Erythroblast (primary cell): ENCODE measurements at places on chromosomes 6 and 20.

DNA sequence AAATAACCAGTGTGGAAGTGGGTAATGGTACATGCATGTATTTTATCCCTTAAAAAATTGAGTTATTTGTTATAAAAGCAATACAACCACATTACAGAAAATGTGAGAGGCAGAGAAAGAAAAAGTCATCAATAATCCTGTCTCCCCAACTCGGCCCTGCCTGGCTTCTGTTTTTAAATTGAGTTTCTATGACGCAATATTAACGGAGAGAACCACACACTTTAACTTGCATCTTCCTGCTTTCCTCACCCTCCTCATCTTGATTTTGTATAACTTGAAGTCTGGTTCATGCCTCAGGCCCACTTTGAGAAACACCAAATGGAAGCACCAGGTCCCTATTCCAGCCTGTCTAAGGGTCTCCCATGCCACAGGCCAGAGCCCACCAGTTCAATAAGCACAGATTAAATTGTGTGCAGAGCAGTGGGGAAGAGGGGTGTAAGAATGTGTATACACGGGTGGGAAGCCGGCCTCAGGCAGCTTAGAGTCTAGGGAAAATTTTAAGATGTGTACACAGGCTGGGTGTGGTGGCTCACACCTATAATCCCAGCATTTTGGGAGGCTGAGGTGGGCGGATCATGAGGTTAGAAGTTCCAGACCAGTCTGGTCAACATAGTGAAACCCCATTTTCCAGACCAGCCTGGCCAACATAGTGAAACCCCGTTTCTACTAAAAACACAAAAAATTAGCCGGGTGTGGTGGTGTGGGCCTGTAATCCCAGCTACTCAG lies 15.9 kb downstream of the KCNK5 start:
- DNase-seq = no peak

DNA sequence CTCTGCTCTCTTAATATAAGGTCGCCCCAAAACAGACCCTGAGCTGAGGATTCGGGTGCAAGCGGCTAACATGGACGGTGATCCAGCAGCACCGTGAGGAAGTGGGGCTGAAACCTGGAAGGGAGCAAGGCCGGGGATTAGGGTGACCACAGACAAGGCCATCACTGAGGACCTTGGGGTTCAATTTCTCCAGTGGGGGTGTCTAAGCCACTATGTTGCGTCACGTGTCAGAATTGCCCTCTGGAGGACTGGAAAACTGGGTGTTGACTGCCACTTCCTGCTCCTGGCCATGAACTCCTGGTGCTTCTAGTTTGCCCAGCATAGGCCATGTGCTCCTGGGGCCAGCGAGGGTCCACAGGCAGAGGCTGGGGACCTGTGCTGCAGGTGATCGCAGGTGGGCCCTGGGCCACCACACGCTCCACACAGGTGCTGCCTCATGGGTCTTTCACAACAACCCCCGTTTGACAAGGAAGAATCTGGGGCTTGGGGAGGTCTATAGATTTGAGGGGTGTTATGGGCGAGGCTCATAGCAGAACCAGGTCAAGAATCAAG lies 101.9 kb downstream of the CDH26 start:
- DNase-seq = no peak

DNA sequence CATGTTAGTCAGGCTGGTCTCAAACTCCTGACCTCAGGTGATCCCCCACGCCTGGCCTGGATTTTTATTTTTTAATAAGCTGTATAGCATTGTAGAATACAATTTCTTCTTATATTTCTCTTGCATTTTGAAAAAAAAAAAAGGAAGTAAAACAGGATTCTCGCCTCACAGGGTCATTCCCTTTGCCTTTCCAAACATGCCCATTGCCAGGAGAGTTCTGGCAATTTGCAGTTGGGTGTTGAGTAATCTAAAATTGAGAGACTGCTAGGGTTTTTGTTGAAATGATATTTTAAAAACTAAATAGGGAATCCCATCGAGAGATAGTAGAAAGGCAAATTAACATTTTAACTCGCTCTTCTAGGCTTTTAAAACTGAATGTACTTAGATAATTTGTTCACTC lies 196.1 kb downstream of the JARID2 start:
- DNase-seq = no peak

GRCh38 chr6:50585441-50586330 lies 127.6 kb upstream of the TFAP2D start:
- no peak for DNase-seq

GRCh38 chr6:156822747-156823206 lies 45.6 kb downstream of the ARID1B start:
- no peak for DNase-seq

DNA sequence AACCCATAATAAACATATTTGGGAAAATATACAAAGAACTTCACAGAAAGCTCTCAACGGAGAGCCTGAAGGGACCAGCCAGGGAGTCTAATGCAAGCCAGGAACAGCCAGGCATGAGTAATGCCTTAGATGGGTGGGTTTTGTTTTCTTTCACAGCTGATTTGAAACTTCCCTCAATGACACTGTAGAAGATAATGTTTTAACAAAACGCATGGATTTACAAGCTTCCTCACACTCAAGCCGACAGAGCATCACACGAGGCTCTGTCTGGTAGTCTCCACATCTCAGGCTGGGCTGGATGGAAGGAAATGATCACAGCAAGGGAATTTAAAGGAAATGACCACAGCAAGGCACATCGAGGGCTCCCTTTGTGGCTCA lies 113.9 kb downstream of the GMPR start:
- no peak for DNase-seq

- peak; percentile 69 for DNase-seq
Observed at GRCh38 chr6:37083243-37084138, 78.0 kb downstream of the FGD2 start.

DNA sequence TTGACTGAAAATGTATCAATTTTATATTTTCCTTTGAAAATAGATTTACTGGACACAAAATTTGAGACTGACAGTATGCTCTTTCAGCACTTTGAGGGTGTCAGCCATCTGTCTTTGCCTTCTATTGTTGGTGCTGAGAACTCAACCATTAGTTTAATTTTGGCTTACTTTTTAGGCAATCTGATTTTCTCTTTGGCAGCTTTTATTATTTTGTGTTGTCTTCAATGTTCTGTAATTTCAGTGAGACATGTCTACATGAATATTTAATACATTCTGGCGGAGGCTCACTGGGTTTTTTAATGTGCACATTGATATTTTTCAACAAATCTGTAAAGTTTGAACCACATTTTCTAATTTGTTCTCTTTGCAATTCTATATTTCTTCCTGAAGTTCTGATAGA lies 648.6 kb downstream of the C6orf118 start:
- no peak for DNase-seq

GRCh38 chr6:106025655-106026054 lies 60.5 kb upstream of the PRDM1 start:
- no peak for DNase-seq

- DNase-seq = no peak
Observed at GRCh38 chr20:20839771-20840170, 127.3 kb upstream of the RALGAPA2 start.
